ENCODE measurements at places on chromosomes 7 and 10. TPM values are rescaled to one million over a fixed set of nuclear protein-coding genes. Genes with fewer than 3 reads are reported as not detected.

GAD2 gene
- polyA plus RNA-seq = not detected

PPP1R3C gene
- 134 TPM for polyA plus RNA-seq

- DNase-seq = no peak
These were observed 35.1 kb downstream of the PLAC9 start for GRCh38 chr10:80167471-80168161.

GRCh38 chr10:102779680-102780526 lies 36.2 kb downstream of the WBP1L start:
- no peak for DNase-seq

- DNase-seq = no peak
These were observed 47.9 kb downstream of the EXOC4 start for GRCh38 chr7:133300811-133301210.

AKR1E2 gene
- 3.8 TPM for polyA plus RNA-seq

DNA sequence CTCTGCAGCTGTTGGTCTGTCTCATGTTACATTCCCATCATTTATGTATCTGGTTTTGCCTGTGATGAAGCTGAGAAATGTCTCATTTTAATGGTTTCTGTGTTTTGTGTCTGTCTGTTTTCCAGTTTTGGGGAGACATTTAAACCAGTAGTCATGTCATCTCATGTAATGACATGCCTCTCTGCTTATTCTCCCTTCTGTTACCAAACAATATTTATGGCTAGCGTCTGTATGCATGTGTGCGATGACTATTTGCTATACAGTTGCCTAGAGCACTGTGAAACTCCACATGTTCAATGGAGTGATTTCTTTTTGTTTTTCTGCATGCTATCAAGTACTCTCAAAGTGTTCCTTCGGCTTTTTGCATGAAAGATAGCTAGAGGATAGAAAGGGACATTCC lies 132.0 kb downstream of the ST7 start:
- no peak for DNase-seq

CALML3 gene
- 0.45 TPM for polyA plus RNA-seq

DNA sequence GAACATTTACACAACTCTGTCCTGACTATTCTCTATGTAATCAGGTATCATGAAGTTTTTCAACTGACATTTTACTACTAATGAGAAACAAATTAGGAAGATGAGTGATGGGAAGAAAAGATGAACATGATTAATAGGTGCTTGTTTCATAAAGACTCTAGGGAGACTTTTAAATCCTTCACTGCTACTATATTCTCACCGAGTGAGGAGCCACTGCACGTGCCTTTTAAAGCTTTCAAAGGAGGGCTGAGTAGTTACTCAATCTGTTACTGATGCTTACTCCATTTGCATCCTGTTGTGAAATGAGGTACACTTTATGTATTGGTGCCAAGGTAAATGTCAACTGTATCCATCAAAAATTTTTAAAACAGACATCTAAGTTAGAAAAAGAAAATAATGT lies 1.3 kb upstream of the COMMD3 start:
- no peak for DNase-seq

GRCh38 chr10:124736491-124737136 lies 7.6 kb downstream of the FAM53B start:
- DNase-seq = no peak

CAMK1D gene
- 2.9 TPM for polyA plus RNA-seq

- no peak for DNase-seq
These were observed 20.4 kb downstream of the SSMEM1 start for GRCh38 chr7:130227883-130228575.

NPY gene
- polyA plus RNA-seq = 3.8 TPM

CPA4 gene
- 1.9 TPM for polyA plus RNA-seq

DNA sequence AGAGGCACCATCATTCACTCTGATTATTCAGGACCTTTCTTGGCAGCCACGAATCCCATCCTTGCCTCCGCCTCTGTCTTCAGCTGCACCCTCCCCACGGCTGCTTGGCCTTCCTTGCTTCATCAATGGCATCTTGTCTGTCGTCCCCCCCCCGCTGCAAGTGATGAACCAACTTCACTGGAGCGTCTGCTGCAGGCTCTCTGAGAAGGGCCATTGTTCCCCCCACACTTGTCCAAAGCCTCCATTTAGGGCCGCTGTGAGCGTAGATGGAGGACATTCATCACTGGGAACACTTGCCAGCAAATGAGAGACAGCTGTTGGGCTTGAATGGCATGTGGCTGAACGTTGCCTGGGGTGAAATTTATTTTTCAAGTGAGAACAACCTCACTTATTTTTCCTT lies 20.1 kb downstream of the AFAP1L2 start:
- no peak for DNase-seq

EN2 gene
- 1.0 TPM for polyA plus RNA-seq

DNA sequence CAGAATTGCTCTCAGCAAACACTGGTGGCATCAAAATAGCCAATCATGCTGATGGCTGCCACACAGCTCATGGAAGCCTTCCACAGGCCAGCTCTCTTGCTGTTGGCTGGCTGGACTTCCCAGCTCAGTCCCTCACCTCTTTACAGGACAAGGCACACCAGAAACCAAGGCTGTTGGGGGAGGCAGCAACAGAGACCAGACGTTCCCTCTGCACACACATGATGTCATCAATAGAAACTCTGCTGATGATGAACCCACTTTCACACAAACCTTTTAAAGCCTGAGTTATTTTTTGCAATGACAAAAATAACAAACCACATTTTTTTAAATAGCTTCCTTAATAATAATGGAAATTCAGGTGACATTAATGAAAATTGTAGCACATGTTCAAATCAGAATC lies 300.9 kb upstream of the C7orf33 start:
- DNase-seq = no peak

DNA sequence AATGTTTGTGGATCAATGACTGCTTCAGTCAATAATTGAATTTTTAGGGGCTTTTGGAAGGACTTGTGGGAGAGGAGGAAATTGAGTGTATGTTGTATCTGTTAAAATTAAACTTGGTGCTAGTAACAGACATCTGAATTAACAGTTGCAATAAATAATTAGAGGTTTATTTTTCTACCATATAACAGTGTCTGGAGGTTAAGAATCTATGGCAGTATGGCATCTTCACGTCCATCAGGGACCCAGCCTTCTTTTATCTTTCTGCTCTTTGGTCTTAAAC lies 72.8 kb upstream of the HABP2 start:
- DNase-seq = no peak

FAM237B gene
- polyA plus RNA-seq = not detected

TRDMT1 gene
- 7.2 TPM for polyA plus RNA-seq

GRCh38 chr10:31314256-31315150 lies 4.5 kb upstream of the ZEB1 start:
- no peak for DNase-seq

- DNase-seq = no peak
These were observed 121.3 kb downstream of the ADCY1 start for GRCh38 chr7:45695249-45695995.
